ENCODE measurements at places on chromosomes 7 and 10. TPM values are rescaled to one million over a fixed set of nuclear protein-coding genes. Genes with fewer than 3 reads are reported as not detected.
A peak's percentile ranks its signal among the peaks of the same experiment; 100 is the strongest.

DNA sequence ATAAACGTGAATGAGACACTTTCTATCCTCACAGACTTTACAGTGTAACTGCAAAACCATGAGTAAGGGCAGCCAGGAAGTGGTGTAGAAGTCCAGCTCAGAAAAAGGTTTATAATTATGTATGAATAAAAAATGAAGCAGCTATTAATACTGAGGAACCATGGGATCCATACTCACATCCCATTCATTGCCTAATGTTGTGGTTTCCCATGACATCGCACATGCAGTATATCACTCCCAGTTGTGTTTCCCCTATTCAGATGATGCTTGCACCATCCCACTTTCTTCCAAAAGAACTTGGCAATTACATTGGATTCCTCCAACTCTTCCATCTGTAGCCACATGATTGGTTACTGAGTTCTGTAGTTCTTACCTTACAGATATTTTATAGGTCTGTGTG lies 74.5 kb upstream of the SEMA3D start:
- DNase-seq = no peak

The OR2A42 gene
- not detected for total RNA-seq

- peak; percentile 56 for DNase-seq
Observed at GRCh38 chr10:120262857-120263547, 194.0 kb upstream of the PLPP4 start.

- peak; percentile 59 for DNase-seq
Observed at GRCh38 chr7:38232502-38233366, 40.7 kb downstream of the TARP start.

The GBX1 gene
- not detected for total RNA-seq

The KAZALD1 gene
- 12.5 TPM for total RNA-seq

- no peak for DNase-seq
Observed at GRCh38 chr10:31847515-31847914, 81.1 kb downstream of the ARHGAP12 start.

The GPR85 gene
- 0.15 TPM for total RNA-seq

DNA sequence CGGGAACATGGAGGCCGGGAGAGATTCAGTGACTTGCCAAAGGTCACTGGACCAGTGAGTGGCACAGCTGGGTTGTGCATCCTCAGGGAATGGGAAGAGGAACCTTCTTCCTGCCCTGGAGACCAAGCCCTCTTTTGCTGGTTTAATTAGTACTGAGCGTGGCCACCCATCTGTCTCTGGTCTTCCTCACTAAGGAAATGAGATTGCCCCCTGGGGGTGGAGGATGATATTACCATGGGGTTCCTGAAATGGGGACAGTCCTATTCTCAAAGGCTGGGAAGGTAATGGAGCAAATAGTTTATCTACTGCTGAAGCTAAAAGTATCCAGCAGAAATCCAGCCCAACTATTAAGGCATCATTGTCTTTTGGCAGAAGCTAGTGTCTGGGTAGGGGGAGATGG lies 98.6 kb upstream of the FGFR2 start:
- peak; percentile 10 for DNase-seq

DNA sequence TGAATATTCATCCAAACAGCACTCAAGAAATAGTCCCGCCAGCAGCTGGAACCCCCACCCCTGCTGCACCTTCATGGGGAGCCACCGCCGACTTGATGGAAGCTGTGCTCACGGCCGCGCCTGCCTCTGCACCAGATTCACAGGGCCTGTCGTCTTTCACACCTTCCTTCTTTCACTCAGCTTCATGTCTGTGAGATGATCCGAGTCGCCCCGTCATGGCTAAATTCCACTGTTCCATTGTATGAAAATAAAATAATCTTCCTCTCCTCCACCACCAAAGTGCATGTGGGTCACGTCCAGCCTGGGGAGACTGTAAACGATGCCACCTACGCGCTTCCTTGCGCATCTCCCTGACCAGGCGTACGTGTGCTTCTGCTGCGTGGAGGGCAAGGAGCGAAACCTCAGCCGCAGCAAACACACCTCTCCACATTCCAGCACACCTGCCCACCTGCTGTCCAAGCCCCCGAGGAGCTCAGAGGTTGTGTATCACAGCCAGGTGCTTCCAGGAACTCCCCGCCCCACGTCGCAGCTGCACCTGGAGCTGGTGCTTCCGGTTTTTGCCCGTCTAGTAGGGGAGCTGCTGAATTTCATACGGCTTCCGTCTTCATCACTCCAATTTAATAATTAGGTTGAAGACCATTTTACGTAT lies 137.0 kb downstream of the PTPRN2 start:
- DNase-seq = no peak

GRCh38 chr10:70328967-70329366 lies 45.2 kb upstream of the NPFFR1 start:
- DNase-seq = peak; percentile 80

- DNase-seq = no peak
Observed at GRCh38 chr10:61978965-61979364, 77.5 kb downstream of the ARID5B start.

DNA sequence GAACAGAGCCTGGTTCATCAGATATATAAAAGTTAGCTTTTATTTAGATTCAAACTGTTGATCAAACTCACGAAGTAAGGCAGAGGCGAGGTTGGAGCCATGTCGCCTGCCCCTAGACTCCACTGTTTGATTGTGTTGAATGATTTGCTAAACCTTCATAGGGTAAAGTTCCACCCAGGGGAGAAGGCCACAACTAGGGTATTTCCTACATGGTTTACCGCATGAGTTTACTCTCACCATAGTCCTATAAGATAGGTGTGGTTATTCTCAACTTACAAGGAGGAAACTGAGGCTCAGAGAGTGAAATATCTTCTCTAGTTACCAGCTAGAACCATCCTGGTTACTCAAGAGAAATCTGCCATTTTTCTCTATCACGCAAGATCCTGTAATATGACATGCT lies 31.8 kb downstream of the ARHGAP22 start:
- DNase-seq = no peak

DNA sequence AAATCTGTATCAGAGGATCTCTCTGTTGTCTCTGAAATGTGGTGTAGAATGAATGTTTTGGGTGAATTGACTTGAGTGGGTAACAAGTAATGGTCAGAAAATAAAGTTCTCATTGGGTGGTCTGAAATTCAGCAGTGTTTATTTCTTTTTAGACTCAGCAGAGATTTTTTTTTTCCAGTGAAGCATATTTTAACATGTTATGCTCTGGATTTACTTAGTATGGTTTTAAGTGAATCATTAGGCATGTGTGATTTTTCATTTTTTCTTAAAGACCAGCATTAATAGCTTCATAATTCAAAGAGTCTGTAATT lies 63.5 kb downstream of the REEP3 start:
- DNase-seq = no peak

Data from M059J (cell line).